ENCODE measurements at places on chromosomes 3 and 15.

DNA sequence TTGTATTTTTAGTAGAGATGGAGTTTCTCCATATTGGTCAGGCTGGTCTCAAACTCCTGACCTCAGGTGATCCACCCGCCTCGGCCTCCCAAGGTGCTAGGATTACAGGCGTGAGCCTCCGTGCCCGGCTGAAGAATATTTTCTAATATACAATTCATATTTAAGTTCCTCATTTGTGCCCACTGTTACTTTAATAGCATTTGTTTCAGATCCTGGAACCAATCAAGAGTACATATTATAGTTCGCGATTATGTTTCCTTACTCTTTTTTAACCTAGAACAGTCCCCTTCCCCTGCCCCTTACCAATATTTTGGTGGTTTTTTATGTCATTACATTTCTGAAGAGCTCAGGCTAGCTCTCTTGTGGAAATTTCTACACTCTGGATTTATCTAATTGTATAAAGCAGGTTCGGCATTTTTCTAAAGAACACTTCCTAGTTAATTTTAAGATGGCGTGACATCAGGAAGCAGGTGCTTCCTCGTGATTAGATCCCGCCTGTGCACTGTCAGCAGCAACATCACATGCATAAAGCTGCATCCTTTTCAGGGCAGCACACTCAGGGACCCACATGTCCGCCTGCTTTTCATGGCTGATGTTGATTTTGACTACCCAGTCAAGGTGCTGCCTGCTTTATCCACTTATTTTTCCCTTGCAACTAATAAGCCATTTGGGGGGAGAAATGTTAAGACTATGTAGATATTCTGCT, 88.7 kb upstream of the EPHB3 start:
- no peak for DNase-seq

- no peak for DNase-seq
These were observed 11.5 kb upstream of the CMTM8 start for GRCh38 chr3:32226875-32227500.

GRCh38 chr3:151878465-151878864, 5.0 kb downstream of the SUCNR1 start:
- no peak for DNase-seq

GRCh38 chr3:25403968-25404367, 24.1 kb upstream of the RARB start:
- no peak for DNase-seq

DNA sequence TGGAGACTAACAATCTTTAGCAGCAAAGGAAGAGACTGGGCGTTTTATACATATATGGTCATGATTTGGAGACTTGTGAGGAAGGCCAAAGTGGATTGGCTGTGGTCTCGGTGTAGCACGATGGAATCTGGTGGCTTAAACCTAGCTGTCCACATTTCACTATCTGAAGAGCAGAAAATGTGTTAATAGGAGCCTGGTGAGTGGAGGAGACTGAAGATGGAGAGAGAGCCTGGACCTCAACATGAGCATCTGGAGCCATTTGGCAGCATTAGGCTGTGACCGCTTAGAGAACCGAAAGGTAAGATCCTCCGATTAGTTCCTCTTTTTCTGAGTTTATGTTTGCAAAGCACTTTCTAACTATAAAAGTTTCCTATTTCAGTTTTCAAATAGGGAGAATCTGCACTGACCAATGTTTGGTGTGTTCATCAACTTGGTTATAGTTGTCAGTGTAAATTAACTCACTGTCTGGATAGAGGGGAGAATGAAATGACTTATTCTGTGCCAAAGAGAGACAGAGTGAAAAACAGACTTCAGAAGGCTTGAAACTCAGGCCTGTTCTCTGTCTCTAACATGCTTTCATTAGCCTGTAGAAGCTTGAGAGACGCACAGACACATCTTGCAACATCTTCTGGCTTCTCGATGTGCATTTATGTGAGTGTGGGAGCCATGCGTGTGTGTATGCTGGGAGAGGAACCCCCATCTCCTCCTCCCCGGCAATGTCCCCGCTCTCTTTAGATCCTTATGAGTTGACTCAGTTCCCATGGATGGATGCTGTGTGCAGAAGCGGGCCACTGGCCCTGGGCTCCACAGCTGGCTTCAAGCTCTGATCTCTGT, 244.7 kb upstream of the TBL1XR1 start:
- DNase-seq: no peak

DNA sequence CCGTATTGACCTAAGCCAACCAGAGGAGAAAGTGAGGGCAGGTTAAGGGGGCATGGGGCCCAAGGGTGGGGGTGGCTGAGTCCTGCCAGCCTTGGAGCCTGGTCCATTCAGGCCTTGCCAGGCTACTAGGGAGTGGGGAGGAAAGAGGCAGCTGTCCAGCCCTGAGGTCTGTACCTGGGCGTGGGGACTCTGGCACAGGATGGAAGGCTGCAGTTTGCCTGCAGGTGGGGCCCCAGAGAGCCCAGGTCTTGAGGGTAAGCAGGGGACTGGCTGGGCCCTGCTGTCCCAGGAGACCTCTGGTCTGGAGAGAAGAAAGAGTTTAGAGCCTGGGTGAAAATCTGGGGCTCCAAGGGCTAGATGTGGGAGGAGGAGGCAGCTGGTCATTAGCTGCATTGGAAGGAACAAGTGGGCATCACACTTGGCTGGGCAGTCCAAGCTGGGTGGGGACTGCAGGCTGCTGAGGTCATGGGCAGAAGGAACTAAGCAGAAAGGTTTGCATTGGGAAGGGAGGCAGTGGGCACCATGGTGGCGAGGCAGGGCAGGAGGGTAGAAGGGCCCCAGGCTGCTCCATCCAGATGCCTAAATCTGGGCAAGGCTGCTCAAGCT, 108.4 kb downstream of the OXNAD1 start:
- DNase-seq: no peak

- DNase-seq: no peak
These were observed 3.5 kb downstream of the CHD2 start for GRCh38 chr15:92903631-92903965.

- no peak for DNase-seq
These were observed 58.4 kb downstream of the IGF2BP2 start for GRCh38 chr3:185766329-185767001.

DNA sequence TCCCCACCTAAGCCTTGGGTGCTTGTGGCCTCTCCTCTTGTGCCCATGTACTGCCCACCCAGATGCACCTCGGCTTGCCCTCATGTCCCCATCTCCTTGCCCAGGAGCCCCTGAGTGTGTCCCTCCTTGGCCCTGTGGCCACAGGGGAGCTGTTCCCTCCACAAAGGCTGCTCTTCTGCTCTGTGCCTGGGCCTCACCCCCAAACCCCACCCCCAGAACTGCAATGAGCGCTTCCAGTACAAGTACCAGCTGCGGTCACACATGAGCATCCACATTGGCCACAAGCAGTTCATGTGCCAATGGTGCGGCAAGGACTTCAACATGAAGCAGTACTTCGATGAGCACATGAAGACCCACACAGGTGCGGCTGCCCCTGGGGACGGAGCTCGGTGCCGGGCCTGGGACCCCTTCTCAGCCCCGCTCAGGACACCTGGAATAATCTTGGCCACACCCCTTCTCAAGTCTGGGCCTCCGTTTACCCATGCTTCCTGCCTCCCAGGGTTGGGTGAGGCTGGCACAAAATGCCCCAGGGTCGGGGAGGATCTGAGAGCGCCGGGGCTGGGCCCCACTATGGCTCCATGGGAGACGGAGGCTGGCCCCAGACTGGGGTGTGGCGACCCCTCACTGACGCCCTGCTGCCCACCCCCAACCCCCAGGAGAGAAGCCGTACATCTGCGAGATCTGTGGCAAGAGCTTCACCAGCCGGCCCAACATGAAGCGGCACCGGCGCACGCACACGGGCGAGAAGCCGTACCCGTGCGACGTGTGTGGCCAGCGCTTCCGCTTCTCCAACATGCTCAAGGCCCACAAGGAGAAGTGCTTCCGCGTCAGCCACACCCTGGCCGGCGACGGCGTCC, 10.3 kb downstream of the ZBTB47 start:
- DNase-seq: no peak

DNA sequence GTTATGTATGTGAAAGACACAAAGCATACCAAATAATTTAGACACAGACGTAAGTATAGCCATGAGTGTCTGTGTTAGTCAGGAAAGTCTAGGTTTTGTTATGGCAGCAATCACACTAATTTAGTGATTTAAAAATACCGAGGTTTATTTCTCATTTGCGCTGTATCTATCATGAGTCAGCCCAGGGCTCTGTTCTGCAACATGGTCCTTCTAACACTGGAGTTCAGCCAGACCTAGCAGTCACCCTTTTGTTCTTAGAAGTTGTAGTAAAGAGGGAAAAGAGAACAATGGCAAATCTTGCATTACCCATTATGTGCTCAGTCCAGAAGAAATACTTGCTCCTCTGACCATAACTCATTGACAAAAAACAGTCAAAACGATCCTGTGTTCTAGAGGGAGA, 311.5 kb downstream of the NLGN1 start:
- DNase-seq: no peak

DNA sequence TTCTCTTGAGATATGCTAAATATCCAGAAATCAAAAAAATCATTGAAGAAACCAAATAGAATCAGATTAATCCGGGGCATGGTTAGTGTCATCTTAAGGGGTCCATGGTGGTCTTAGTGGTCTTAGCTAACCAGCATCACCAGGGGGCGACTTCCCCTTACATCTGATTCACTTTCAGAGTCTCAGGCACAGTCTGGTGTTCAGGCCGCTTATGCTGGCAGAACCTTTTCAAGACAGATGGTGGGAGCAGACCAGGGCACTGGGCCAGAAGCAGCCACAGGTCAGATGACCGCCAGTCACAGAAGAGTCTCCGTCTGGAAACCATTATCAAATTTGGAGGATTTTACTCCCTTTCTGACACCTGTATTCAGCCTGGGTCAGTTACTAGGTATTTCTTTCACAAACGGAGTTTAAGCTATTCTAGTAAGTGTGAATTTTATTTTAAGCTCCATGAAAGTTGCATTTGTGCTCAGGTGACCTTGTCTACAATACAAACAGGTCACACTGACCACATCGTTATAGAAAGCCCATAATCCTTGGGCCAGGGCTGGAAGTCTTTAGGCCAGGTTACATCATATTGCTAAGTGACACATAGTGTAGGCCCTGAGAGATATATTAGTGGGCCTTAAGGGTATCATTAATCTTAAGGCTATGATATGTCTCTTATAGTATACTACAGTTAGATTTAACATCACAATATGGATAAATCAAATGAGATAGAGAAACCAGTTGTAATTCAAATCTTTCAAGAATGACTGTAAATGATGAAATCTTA, 365.5 kb downstream of the GBE1 start:
- no peak for DNase-seq

- no peak for DNase-seq
These were observed 49.6 kb downstream of the CHD2 start for GRCh38 chr15:92949604-92950249.

All from activated CD4-positive, alpha-beta T cell treated with anti-CD3 and anti-CD28 coated beads for 48 hours (primary cell).